ENCODE measurements at places on chromosomes 16 and 17. TPM values are rescaled to one million over a fixed set of nuclear protein-coding genes. Genes with fewer than 3 reads are reported as not detected.

GRCh38 chr17:29069526-29070041 lies 26.6 kb downstream of the PIPOX start:
- no peak for DNase-seq

DNA sequence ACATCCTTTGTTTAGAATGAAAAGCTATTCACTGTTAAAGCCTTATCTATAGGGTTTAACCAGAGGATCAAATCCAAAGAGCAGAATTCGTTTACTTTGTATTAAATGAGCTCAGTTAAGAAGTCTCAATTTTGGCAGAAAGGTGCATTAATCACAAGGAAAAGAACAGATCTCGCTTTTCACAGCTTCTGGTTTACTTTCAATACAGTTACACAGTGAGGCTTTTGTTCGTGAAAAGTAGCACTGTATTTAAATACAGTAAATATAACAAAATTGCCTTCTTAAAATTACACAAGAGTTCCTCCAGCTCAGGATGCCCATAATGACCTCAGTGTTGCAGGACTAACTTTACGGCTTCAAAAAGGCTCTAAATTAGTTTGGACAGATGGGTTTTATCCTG lies 669.1 kb upstream of the SALL1 start:
- no peak for DNase-seq

DNA sequence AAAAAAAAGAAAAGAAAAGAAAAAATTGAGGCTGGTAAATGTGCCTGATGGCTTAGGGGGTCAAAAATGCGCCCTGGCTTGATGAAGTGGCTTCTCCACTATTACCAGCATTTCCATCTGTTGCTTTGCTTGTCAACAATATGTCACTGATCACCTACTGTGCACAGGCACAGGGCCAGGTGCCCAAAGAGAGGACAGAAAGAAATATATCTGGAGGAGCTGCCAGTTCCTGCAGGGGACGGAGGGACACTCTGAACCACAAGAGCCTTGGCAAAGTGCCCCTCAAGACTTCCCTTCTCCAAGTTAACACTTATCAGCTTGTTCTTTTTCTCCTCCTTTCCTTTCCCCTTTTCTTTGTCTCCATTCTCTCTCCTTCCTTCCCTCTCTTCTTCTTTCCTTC lies 34.7 kb downstream of the GINS3 start:
- DNase-seq = no peak

DNA sequence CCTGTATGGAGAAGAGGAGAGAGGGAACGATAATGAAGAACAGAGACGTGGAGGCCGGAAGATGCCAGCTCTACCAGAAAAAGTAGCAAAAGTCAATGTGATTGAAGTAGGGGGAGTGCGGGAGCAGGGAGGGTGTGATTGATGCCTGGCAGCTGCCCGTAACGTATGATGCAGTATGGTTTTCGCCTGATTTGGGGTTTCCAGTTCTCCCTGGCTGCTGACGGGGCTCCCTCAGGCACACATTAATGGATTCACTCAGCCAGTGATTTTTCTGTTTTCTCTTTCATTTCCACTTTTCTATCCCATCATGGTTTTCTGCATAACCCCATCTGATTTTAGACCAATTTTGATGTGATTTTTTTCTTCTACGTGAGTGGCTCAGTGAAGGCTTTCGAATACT lies 62.1 kb downstream of the PRKCA start:
- peak; percentile 44 for DNase-seq

GRCh38 chr17:40219594-40220338 lies 662 bp downstream of the WIPF2 start:
- DNase-seq = peak; percentile 52

DNA sequence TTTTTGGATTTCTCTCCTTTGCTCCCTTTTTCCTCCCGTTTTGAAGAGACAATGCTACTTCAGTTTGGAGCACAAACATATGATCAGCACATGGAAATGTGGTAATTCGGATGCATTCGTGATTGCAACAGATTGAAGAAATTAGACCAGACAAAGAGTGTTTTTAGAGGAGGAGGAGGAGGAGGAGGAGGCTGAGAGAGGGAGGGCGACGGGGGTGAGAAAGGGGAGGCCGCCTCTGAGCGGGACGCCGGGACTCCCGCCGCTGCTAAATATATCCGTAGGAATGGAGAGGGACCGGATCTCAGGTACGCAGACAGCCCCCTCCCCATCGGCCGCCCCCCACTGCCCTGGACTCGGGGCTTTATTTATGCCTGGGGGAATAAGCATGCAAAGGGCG lies 179.3 kb downstream of the SEC14L1 start:
- DNase-seq = no peak

GRCh38 chr17:38879878-38880665 lies 10.2 kb downstream of the LASP1 start:
- no peak for DNase-seq

GRCh38 chr16:546909-547770 lies 13.1 kb upstream of the PRR35 start:
- peak; percentile 57 for DNase-seq

- no peak for DNase-seq
Observed at GRCh38 chr17:79595921-79596320, 14.9 kb downstream of the RBFOX3 start.

DNA sequence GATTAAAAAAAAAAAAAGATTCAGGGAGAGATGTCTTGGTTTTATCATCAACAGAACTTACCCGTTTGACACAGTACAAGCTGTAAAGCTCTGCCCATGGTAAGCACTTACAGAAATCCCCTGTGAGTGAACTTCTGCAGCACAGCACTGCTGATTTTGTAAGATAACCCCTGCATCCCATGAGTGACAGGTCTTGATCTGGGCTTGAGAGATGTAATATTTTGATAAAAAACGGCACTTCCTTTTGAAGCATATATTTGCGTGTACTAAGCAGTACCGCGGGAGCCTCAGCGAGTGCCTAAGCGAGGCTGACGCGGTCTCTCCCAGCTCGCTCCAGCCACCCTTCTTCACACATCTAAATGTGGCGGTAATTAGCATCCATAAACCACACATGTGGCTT lies 50.5 kb downstream of the IKZF3 start:
- DNase-seq = peak; percentile 64

DNA sequence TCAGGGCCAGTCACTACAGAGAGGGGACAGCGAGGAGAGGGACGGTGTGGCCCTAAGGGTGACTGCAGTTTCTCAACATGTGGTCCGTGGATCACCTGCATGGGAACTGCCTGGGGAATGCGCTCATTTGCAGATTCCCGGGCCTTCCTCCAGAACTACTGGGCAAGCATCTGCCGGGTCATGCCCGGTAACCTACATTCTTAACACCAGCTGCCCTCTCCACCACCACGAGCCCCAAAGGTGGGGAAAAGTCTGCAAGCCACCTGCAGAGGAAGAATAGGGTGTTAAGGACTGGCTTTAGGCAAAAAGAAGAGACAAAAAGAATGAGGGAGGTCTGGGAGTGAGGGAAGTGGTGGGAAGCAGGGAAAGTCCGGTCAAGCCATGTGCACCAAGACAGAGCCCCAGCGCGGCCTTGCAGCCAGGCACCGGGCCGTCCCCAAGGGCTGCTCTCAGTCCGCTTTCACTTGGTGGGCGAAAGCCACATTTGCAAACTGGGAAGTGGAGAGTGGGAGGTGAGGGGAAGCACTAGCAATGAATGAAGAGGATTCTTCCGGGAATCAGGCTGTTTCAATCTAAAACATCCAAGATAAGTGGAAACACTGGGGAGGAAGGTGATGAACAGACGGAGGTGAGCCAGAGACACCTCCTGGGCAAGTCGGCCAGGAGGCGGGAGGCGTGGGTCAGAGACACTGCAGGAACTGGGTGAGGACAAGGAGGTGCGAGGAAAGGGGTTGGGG lies 70.3 kb downstream of the N4BP1 start:
- DNase-seq = no peak

- no peak for DNase-seq
Observed at GRCh38 chr17:77890771-77891170, 67.7 kb upstream of the TNRC6C start.

GRCh38 chr17:31392856-31393748 lies 1.6 kb downstream of the RAB11FIP4 start:
- peak; percentile 9 for DNase-seq

DNA sequence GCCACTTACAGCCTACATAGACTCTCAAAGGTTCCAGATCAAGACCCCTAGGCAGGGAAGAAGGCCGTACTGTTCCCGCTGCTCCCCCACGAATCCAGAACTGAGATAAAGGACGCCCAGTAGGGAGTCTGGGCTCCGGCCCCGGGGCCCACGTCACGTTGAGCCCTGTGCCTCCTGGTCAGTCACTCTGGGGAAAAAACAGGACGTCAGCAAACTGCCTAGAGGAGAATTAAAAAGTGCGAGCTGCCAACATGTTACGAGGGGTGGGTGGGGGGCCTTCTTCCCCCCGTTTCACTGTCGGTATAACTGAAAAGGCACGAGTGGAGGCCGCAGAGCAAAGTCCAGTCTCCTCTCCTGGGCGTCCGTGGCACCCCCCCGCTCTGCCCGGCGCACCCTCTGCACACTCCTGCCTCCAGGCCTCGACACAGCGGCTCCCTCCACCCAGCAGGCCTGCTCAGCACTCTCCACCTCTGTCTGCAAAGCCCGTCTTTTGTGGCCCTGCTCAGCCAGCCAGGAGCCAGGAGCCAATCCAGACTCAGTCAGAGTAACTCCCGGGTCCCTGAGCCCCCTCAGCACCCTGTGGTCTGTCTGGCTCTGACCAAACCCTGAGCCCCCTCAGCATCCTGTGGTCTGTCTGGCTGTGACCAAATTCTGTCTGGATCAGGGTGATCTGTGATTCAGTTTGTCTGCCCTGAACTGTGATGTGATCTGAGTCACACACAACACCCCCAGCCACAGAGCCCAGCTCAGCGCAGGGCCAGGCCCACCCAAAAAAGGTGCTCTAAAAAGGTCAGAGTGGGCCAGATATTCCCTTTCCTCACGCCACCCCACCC lies 6.2 kb downstream of the ITGAE start:
- peak; percentile 61 for DNase-seq

- no peak for DNase-seq
Observed at GRCh38 chr17:16150251-16150856, 65.0 kb downstream of the NCOR1 start.

DNA sequence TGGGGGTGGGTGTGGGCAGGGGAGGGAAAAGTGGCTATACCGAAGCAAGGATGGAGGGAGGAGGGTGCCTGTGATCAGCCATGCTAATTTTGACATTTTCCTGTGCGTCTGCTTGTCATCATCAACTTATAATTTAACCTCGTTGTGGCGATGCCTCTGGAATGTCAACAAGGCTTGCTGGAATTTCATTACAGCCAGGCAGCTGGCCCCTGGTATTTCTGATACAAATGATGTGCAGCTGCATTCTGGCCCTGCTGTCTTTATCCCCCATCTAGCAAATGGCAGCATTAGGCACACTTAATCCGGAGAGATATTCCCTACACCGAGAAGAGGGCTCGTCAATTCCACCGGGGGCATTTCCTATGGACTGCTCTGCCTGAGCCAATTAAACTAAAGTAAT lies 278.3 kb upstream of the CCL2 start:
- no peak for DNase-seq

DNA sequence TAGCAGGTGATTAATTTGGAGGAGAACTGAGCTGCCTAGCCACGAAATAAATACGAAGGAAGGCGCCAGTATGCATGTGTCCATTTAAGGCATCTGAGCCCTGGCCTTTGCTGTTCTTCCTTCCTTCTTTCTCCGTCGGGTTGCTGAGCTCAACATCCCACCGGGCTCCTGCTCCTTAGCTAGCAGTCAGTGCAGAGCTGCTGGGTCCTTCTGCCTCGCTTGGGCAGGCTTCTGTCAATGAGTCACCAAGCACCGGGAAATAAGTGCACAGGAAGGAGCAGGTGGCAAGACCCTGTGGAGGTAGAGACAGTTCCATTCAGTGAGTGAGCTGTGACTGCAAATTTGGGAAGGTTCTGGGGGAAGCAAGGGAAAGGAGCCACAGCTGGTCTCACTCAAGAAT lies 120.7 kb downstream of the CCDC182 start:
- no peak for DNase-seq

- no peak for DNase-seq
Observed at GRCh38 chr16:80065541-80065940, 465.0 kb upstream of the MAF start.

- no peak for DNase-seq
Observed at GRCh38 chr16:89345642-89346150, 128.2 kb downstream of the ZNF778 start.

DNA sequence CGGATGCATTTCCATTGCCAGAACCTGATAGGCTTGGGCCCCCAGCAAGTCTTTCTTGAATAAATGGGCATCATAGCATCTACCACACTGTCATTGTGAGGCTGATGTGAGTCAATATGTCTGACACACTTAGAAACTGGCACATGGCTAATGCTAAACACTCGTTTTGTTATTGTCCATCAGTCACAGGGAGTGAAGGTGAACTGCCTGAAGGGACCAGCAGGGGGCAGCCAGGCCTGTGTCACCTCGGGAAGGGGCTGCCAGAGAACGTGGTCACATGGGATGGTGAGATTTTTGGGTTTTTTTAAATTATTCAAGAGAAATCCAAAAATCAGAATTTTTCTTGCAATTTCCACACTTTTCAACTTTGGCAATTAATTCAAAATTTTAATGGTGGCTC lies 831 bp upstream of the RCVRN start:
- DNase-seq = peak; percentile 35

KLHL10 gene
- 0.29 TPM for total RNA-seq

PSMC3IP gene
- 29.4 TPM for total RNA-seq

DHRS7C gene
- total RNA-seq = not detected

GAST gene
- total RNA-seq = not detected

ACSM3 gene
- 13.8 TPM for total RNA-seq

SULT1A1 gene
- total RNA-seq = 8.7 TPM

DPEP3 gene
- total RNA-seq = not detected

TAT gene
- not detected for total RNA-seq

SHBG gene
- not detected for total RNA-seq

ENPP7 gene
- total RNA-seq = 0.10 TPM

UTS2R gene
- total RNA-seq = not detected

RASD1 gene
- 0.27 TPM for total RNA-seq

SLC6A2 gene
- not detected for total RNA-seq
